ENCODE measurements at places on chromosomes 4 and X. TPM values are rescaled to one million over a fixed set of nuclear protein-coding genes. Genes with fewer than 3 reads are reported as not detected.

Gene PWWP3B
- 0.92 TPM for polyA plus RNA-seq

Gene DMP1
- not detected for polyA plus RNA-seq

Gene MAGEB10
- polyA plus RNA-seq: not detected

Gene SERPINA7
- not detected for polyA plus RNA-seq

Gene UGT2A1
- polyA plus RNA-seq: not detected

Gene CFI
- polyA plus RNA-seq: not detected

Gene YY2
- polyA plus RNA-seq: 1.0 TPM

Gene NAP1L2
- 10.8 TPM for polyA plus RNA-seq

Gene CCDC160
- polyA plus RNA-seq: 5.6 TPM

Gene TRIM75
- not detected for polyA plus RNA-seq

Gene BEND2
- not detected for polyA plus RNA-seq

Gene TRAPPC2
- 11.7 TPM for polyA plus RNA-seq

Measured in GM23338 (cell line).